ENCODE measurements at places on chromosomes 4 and X. TPM values are rescaled to one million over a fixed set of nuclear protein-coding genes. Genes with fewer than 3 reads are reported as not detected.

DNA sequence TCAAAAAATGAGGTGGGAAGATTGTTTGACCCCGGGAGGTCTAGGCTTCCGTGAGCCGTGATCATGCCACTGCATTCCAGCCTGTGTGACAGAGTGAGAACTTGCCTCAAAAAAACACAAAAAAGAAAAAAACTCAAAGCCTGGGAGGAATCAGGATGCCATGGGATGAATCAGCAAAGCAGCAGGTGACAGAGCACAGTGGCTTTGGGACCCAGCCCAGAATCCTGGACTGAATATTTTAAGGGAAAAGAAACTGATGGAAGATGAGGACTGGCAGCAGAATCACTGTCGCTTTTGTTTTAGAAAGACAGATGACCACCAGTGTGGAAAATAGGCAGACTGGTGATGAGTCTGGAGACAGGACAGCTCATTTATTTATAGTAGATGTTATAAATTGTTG is 16.6 kb downstream of the S100G start:
- DNase-seq = no peak

DNA sequence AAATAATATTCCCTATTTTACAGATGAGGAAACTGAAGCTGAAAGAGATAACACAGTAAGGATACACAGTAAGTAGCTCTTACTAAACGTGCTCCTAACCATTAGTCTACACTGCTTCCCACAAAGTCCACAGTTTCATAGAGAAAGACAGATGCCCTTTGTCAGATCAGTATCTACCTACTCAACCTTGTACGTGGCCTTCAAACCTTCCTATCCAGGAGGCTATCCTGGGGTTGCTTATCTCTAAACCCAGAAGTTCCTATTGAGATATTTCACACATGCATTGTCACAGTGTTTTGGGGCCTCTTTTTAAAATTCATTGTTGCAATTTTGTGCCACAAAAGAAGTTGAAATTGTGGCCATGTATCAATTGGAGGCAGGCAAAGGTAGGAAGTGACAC is 208.0 kb downstream of the ENOX2 start:
- DNase-seq = no peak

- DNase-seq = no peak
Observed at GRCh38 chr4:98352940-98353339, 91.8 kb downstream of the RAP1GDS1 start.

UGT8 gene
- total RNA-seq = 0.12 TPM

- no peak for DNase-seq
Observed at GRCh38 chrX:15511563-15511962, 11.0 kb downstream of the BMX start.

DNA sequence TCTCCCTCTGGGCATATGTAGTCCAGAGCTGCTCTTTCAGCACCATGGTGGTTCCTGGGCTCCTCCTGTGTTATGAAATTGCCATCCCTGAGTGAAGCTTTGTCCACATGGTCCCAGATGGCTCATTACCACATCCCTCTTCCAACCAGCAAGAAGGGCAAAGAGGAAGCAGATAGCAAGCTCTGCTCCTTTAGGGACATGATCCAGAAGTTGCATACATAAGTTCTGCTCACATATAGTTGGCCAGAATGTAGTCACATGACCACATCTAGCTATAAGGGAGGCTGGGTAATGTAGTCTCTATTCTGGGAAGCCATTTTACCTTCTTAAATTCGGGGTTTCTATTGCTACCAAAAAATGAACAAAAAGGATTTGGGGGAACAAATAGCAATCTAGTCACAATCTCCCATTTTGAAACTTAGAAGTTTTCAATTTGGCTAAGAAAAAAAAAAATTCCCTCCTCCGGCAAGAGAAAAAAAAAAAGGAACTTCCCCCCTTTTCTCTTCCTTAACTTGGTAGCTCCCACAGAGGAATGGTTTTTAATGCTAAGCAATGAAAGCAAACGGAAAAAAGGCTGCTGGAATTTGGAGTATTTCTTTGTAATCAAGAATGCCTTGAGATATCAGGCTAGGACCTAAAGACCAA is 88.2 kb upstream of the USP9X start:
- no peak for DNase-seq

DNA sequence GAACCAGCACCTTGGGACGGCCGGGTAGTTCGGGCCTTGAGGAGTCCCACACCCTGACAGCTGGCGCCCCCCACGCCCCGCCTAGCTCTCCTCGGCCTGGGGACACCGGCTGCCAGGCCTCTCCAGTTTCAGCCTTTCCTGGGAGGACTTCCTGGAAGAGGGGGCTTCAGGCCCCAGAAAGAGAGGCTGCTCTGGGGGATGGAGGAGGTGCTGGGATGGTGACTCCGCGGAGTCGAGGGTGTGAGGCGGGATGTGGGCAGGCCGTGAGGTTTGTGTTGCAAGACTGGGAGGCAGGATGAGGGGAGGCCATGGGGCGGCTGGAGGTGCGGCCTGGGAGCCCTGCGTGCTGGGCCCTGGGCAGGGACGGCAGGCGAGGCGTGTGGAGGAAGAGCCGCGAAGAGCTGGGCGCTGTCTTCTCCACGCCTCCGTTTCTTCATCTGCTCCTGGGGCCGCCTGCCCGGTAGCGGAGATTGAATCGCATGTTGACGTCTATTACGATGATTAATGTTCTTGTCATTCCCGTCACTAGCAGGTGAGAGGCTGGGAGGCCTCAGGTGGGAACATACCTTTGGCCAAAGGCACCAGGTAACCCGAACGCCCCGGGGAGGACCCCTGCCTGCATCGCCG is 918 bp upstream of the FGFRL1 start:
- DNase-seq = peak; percentile 79

FRG1 gene
- total RNA-seq = 28.9 TPM

- DNase-seq = no peak
Observed at GRCh38 chrX:64230123-64230970, at the start of gene ASB12. ASB12 (minus strand) TSS chrX:64230607; CDS start chrX:64225650, 4,957 bp downstream.

AGTR2 gene
- total RNA-seq = 0.22 TPM

Data from left ventricle myocardium superior (tissue), 1 donor.